ENCODE measurements at places on chromosomes 11 and 22.
A peak's percentile ranks its signal among the peaks of the same experiment; 100 is the strongest.

GRCh38 chr11:200224-201003, 6.8 kb downstream of the BET1L start:
- no peak for DNase-seq

- DNase-seq = no peak
Observed at GRCh38 chr11:90737444-90738050, 514.7 kb upstream of the CHORDC1 start.

- no peak for DNase-seq
Observed at GRCh38 chr22:46295277-46295971, 1.2 kb upstream of the GTSE1 start.

DNA sequence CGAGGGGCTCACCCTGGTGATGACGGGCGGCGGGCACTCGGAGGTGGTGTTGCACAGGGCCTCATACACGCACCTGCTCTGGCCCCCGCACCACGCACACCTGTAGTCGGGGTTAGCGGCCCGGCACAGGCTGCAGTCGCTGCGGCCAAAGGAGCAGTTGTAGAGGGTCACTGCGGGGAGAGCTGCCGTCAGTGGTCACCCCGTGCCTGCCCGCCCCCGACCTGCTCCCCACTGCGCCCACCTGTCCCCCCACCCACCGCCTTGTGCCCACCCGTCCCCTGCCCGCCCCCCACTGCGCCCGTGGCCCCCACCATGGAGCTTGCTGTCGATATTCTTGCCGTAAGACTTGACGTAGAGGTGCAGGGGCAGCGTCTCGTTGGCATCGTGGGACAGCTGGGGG, 13.6 kb upstream of the MAPK11 start:
- DNase-seq = no peak

DNA sequence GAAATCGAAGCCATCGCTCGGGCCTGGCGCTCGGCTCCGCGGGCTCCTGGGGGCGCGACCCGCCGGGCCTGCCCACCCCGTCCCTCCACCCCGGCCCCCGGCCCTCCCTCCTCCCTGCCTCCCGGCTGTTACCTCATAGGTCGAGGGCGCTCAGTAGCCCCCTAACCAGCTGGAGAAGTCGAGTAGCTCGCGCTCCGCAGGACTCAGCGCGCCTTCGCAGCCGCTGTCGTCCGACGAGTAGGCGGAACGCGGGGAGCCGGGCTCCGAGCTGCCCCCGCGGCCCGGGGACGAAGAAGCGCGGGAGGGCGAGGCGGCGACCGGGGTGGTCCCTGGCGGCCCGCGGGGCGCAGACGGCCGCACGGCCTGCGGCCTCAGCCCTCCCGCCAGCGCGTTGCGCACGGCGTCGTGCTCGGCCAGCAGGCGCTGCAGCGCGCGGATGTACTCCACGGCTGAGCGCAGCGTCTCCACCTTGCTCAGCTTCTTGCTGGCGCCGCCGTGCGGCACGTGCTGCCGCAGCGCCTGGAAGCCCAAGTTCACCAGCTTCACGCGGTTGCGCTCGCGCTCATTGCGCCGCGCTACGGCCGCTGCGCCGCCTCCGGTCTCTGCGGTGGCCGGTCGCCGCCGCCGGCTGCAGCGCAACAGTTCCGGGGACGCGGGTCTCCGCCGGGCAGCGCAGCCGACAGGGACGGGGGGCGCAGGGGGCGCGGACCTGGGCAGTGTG, 627 bp downstream of the ASCL2 start:
- DNase-seq = peak; percentile 4

GRCh38 chr11:131810541-131810940, 440.1 kb downstream of the NTM start:
- no peak for DNase-seq

GRCh38 chr11:2887515-2888195, 2.1 kb upstream of the CDKN1C start:
- no peak for DNase-seq

DNA sequence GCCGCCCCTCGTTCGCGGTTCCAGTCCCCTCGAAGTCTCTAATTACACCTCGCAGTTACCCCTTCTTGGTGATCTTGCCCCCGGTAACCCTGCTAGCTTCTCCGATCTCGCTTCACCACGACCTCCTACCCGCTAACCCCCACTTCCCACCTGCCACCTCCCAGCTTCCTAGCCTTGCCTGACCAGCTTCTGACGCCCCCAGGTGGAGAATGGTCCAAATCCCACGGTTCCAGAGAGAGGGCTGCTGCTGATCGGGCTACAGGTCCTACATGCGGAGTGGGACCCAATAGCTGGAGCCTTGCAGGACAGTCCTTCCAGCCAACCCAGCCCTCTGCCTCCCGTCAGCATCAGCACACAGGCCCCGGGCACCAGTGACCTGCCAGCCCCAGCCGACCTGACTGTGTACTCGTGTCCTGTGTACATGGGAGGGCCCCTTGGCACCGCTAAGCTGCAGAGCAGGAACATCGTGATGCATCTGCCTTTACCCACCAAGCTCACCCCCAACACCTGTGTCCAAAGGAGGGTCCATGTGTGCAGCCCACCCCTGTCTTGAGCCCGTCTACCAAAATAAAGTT, 31.9 kb downstream of the RRP8 start:
- no peak for DNase-seq
